Effector memory CD8-positive, alpha-beta T cell (primary cell): ENCODE measurements at places on chromosomes 12 and 14.

DNA sequence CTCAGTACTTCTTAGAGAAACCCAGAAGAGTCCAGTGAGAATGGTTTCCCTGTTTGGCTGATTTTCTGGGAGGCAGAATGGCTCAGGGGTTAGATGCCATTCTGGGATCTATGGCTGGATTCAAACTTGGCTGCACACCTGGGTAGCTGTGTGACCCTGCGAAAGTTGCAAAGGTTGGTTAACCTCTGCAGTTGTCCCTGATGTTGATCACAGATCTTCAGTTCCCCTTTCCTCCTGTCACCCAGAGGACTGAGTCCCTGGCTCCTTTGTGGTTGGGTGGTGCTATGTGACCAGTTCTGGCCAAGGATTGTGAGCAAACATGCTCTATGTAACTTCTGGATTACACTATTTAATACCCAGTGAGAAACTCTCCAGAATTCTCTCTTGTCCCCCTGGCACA, 418.0 kb downstream of the RGS6 start:
- DNase-seq = no peak

GRCh38 chr12:79527473-79527872, 163.3 kb downstream of the PAWR start:
- DNase-seq = no peak

DNA sequence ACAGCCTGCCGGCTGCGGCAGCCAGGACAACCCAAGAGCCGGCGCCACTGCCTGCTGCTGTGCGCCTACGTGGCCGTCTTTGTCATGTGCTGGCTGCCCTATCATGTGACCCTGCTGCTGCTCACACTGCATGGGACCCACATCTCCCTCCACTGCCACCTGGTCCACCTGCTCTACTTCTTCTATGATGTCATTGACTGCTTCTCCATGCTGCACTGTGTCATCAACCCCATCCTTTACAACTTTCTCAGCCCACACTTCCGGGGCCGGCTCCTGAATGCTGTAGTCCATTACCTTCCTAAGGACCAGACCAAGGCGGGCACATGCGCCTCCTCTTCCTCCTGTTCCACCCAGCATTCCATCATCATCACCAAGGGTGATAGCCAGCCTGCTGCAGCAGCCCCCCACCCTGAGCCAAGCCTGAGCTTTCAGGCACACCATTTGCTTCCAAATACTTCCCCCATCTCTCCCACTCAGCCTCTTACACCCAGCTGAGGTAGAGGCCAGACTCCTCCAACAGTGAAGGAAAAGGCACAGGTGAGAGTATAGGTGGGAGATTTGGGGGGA, 10.3 kb downstream of the ZBTB39 start:
- no peak for DNase-seq

DNA sequence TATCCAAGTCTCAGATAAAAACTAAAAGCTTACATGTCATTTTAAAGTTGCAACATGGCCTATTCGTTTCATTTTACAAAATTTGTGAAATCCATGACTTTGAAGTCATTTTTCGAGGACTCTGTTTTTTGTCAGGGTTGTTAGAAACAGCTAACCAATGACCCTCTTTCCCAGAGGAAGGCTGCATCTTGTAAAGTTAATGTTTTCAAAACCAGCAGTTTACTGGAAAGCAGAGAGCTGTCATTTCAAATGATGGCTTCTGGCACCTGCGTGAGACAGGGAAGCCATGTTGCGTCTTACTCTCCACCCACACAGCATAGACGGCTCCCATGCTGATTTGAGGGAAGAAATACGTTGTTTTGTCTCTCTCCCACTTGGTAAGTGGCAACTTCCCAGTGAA, 50.1 kb upstream of the RTRAF start:
- no peak for DNase-seq

DNA sequence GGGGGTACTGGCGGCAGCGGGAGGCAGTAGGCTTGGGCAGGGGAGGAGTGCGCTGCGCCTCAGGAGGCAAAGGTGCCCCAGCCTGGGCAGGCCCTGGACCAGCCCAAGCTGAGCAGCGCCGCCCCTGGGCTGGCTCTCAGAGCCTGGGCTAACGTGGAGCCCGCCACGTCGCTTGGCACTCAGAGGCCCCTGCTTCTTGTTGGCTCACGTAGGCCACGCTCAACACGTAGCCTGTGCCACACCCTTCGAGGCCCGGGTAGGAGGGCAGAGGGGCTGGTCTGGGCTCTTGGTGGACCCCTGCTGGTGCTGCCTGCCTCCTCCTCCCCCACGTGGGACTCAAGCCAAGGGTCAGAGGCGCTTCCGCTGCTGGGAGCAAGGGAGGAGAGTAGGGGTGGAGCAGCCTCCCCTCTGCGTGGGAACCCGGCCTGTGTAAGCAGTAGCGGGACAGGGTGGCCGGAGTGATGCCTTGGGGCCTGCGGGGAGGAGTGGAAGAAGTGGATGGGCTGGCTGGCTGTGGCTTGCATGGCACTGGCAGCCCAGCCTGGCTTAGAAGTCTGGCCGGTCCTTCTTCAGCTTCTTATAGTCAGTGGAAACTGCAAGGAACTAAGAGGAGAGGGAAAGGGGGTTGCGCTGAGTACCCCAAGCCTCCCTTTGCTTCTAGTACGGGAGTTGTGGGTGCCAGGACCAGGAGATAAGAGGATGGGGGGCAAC, 5.7 kb downstream of the SHMT2 start:
- no peak for DNase-seq

DNA sequence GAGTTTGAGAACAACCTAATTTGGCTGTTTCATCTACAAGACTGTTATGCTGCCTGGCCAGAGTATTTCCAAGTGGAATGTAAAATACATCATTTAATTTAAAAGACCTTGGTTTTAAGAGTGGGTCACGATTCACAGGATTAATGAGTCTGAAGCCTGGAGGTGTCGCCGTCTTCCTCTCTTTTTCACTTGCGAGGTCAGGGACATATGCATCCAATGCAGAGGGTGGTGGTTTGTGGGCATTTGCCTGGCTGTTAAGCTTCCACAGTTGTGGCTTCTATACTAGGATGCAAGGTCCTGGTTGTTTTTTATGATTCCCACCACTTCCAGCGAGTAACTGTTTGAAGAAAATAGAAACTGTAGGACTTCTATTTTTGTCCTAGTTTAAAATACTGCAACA, 22.8 kb upstream of the RASSF3 start:
- DNase-seq = no peak

- no peak for DNase-seq
Measured at GRCh38 chr12:111076199-111076598, 155.8 kb upstream of the MYL2 start.

DNA sequence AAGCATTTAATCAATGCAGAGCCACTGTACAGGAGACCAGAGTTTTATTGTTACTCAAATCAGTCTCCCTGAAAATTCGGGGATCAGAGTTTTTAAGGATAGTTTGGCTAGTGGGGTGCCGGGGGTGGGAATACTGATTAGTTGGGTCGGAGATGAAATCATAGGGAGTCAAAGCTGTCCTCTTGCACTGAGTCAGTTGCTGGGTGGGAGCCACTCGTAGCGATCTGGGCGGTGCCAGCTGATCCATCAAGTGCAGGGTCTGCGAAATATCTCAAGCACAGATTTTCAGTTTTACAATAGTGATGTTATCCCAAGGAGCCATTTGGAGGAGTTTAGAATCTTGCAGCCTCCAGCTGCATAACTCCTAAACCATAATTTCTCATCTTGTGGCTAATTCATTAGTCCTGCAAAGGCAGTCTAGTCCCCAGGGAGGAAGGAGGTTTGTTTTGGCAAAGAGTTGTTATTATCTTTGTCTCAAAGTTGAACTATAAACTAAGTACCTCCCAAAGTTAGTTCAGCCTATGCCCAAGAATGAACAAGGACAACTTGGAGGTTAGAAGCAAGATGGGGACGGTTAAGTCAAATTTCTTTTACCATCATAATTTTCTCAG, 169.4 kb upstream of the PLEKHG7 start:
- no peak for DNase-seq

DNA sequence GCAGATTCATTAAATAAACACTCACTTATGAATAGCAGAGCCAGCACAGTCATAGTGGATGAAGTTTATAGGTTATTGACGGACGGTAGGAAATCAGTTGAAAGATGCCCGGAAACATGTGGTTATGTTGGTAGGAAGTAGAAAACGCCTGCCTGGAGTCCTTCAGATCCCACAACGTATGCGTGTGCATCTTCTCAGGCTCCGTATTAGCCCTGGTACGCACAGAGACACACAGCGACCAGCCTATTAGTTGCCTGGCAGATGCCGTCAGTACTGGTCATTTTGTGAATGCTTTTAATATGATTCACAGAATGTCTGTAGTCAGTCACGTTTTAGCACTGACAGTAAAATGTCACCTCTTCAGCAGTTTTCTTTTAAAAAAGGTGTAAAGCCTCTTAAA, 196.4 kb downstream of the RGS6 start:
- DNase-seq = no peak

GRCh38 chr12:25705261-25705660, 152.2 kb upstream of the LMNTD1 start:
- DNase-seq = no peak

GRCh38 chr14:104852280-104852663, 12.8 kb upstream of the CEP170B start:
- DNase-seq = no peak

GRCh38 chr12:59452746-59453145, 143.1 kb upstream of the SLC16A7 start:
- DNase-seq = no peak

GRCh38 chr14:72450473-72451044, 443.3 kb downstream of the DPF3 start:
- DNase-seq = no peak

- no peak for DNase-seq
Measured at GRCh38 chr14:35073486-35073885, 27.4 kb downstream of the FAM177A1 start.

DNA sequence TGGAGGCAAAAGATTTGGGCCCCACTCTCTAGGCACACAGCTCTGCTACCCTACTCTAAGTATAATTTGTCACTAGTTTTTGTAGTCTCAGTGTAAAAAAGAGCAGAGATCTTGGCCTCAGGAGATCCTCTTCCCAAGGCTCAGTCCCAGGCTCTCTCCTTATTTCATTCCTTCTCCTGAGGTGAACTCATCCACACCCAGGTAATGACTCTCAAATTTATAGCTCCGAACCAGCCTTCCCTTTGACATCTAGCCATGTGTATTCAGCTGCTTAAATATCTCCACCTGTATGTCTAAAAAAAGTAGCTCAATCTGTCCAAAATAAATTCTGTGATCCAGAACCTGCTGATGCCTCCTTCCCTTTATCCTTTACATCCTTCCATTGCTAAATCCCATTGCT, 173.5 kb upstream of the HIF1A start:
- no peak for DNase-seq
